ENCODE measurements at places on chromosomes 11 and 22.

GRCh38 chr11:33551051-33551450 is 149.6 kb downstream of the C11orf91 start:
- DNase-seq, result no peak

DNA sequence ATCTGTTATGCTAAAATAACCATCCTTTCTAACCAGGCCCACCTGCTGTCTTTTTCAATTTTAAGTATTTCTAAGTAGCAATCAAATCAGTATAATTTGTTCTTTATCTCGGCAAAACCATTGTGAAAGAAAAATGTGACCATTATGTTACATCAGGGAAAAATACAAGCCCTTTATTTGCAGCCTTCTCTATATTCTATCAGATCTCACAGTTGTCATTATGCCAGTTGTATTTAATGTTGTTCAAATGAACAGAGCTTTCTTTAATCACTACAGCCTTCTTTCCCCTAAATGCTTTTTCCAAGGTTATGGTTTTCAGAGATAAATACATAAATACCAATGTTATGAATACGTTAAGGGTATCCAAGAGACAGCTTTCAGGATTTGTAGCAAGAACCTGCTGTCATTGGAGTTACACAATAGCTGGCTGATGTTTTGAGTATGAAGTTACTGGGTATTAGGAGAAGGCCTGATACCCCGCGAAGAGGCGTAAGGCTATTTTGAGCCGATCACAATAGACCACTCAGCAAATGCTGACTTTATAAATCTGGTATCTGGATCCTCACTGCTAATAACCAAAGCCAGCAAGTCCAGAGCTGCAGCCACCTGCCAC is 406.3 kb downstream of the CADM1 start:
- DNase-seq, result no peak

DNA sequence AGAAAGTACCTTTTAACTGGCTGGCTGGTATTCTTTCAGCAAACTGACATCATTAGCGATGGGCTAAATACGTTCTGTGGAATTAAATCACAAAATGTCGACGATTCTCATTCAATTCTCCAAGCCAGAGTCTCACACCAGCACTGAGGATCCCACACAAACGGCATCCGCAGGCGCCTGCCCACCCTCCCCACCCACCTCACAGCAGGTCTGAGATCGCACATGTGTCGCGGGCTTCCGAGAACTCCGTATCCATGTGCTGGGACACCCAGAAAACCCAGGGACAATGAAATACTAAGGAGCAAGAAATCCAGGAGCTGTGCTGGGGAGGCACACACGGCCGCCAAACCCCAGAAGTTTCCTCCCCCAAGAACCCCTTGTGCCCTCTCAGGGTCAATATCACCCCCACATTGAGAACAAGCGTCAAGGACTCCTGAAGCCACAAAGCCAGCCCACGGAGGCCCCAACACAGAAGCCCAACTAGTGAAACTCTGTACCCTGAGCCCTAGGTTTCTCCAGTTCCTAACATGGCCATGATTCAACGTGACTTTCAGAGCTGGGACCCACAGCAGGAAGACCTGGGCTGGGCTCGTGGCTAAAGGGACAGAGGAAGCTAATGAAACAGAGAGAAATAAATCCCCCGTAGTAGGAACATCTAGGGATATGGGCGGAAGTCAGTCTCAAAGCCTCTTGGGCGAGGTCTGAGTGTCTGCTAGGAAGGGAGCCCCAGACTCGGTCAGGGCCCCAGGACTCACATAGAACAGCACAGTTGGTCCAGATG is 8.0 kb downstream of the TOLLIP start:
- DNase-seq, result peak; percentile 1

DNA sequence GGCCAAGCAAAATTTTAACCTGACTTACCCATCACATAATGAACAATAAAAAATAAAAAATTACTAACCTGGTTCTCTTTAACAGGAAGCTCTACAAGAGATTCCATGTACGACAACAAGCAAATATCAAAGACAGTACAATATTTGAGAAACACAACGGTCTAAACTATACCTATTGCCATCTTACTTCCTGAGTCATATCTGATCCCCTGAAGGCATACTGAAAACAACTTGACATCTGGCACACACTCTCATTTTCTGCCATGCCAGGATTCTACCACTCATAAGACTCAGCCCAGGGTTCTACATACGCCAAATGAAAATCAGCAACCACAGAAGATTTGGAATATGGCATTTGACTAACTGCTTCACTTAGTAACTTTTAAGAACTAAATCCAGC is 13.8 kb downstream of the DENND5A start:
- no peak for DNase-seq

- DNase-seq, result no peak
Observed at GRCh38 chr11:129374081-129374992, 1.3 kb upstream of the BARX2 start.

DNA sequence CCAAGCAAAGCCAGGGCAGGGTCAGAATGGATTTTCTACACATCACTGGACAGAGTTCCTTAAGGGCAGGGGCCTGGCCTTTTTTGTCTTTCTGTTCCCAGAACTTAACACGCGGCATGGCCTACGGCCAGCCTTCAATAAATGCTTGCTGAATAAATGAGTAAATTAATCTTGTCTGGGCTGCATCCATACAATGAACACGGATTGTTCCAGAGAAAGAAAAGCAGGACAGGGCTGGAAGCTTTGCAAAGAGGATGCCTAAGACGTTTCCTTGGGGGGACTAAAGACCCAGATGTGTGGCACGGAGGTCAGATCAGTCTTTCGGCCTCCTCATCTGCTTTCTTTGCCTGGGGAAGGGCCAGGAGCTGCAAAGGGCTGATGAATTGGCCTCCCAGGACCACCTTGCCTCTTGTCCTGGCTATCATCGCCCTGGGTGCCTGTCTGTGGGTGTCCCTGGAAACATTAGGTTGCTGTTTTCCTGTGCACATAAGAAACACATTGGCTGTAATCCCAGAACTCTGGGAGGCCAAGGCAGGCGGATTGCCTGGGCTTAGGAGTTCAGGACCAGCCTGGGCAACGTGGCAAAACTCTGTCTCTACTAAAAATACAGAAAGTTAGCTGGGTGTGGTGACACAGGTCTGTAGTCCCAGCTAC is 20.8 kb upstream of the RFPL3 start:
- no peak for DNase-seq

GRCh38 chr22:32680277-32680676 is 121.2 kb upstream of the TIMP3 start:
- DNase-seq, result peak; percentile 43

DNA sequence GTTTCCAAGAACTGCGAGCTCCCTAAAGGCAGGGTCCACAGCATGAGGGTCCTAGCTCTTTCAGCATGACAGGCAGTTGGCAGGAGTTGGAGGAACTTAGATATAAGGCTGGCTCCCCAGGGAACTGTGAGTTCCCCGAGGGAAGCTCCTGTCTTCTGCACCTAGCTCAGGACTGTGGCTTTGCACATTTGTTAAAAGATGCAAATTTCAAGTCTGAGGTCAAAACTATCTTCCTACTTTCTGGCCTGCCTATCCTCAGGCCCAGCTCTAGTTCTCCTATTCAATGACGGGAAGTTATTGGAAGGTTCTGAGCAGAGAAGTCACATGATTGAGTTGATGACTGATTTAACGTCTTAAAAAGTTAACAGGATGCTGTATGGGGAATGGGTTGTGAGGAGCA is 11.7 kb upstream of the UCP3 start:
- DNase-seq, result no peak

DNA sequence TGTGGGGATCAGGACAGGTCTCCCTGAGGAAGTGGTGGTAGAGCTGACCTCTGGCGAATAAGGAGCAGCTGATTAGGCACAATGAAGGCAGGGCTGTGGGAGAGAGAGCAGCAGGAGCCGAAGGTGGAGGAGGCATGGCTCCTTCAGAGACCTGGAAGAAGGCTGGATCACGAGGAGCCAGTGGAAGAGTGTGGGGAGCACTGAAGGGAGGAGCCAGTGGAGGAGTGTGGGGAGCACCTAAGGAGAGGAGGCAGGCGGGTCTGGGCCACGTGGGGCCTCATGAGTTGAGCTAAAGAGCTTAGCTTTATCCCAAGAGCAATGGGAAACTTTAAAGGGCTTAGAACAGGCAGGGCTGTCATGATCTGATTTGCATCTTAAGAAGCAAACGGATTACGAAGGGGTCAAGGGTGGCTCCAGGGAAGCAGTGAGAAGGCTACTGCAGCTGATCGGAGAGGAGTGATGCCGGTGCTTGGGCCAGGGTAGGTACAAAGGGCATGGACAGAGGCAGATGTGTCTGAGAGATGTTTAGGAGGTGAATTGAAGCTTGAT is 44.9 kb upstream of the EIF3D start:
- DNase-seq, result no peak

DNA sequence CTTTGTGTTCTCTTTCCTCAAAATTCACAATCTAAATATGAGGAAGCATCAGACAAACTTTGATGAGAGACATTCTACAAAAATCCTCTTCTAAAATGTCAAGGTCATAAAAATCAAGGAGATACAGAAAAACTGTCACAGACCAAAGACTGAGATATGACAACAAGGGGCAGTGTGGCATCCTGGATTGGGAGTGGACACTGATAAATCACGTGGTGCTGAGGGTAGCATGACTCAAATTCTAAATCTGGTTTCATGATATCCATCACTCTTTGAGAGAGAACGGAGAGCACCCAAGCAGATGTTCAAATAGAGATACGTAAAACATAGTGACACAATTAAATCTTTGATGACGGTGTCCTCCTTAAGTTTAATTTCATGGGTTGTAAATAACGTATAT is 13.0 kb upstream of the CARD18 start:
- no peak for DNase-seq

DNA sequence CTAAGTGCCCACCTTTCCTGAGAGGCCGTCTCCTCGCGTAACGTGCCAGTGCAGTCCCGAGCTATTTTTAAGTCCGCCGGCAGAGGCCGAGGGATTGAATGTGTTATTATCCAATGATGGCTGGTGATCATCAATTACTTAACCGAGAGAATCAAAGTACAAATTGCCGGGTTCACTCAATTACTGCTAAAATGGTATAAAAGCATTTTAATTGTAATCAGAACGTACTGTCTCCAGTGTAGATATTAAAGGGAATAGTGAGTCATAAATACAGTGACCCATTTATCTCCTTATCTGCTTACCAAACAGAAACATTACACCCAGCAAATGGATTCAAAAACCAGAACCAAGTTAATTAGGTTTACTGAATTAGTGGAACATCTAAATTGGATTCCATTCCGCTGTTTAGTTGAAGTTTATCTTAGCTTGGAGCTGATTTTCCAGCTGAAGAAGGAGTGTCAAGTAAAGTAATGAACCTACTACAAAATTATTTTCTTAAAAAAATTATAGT is 334.9 kb downstream of the BRD1 start:
- DNase-seq, result no peak

DNA sequence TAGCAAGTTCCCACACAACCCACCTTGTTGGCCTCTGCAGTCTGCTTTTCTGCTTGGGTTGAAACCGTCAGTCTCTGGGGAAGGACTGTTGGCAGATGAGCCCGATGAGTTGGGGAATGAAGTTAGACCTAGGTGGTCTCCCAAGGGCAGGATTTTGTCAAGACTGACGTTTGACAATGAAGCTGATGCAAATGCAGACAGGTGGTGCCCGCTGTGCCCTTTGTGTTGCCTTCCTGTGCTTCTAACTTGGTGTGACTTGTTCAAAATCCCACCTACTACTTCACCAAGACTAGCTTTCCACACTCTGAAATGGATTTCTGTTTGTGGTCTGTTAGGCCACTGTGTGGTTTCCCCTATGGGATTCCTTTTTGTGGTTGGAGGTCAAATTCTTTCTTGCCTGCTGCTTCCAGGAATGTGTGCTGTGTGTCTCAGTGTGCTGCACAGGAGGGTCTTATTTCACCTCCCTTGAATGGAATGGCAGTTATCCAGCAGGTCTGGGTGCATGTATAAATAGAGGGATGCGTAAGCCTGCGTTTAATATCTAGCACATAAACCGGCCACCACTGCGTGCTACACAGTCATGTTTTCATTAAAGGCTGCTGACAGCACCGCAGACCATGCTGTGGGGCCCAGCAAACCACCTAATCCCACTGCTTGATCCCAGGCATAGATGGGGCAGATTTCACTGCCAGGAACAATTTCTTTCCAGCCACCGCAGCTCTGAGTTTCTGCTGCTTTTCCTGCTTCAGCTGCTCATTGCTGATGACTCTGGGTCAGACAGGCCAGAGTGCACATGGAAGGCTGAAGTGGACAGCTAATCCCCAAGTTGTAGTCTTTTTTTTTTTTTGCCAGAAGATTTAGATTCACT is 44.8 kb downstream of the ADAMTS8 start:
- DNase-seq, result no peak

- no peak for DNase-seq
Observed at GRCh38 chr22:17303840-17304779, 65.2 kb upstream of the CECR2 start.

DNA sequence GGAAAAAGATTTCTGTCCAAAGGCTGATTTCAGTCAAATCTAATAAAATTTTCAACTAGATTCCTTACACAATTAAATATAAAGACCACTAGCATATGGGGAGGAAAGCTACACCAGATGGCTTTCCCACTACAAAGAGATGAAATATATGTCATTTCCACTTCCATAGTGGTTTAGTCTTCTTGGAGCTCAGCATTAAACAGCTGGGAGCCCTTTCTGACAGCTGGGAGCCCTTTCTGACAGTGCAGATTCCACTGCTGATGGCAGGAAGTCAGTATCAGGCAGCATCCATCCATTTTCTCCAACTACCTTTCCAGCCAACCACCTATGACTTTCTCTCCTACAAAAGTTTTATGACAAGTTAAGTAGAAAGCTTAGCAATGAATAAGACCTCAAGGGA is 177.9 kb downstream of the RRAS2 start:
- no peak for DNase-seq

- no peak for DNase-seq
Observed at GRCh38 chr11:79189055-79189454, 251.8 kb downstream of the TENM4 start.

GRCh38 chr11:102413497-102413896 is 39.1 kb downstream of the TMEM123 start:
- DNase-seq, result no peak

GRCh38 chr11:42802201-42802899 is 509.4 kb upstream of the API5 start:
- DNase-seq, result no peak

GRCh38 chr22:49824185-49824925 is 3.3 kb downstream of the BRD1 start:
- DNase-seq, result no peak

All from suprapubic skin (tissue), 4 donors.